Activated naive CD4-positive, alpha-beta T cell (primary cell): ENCODE measurements at places on chromosomes 12 and 14.

GRCh38 chr12:127928615-127929571 is 338.1 kb upstream of the TMEM132C start:
- no peak for DNase-seq

DNA sequence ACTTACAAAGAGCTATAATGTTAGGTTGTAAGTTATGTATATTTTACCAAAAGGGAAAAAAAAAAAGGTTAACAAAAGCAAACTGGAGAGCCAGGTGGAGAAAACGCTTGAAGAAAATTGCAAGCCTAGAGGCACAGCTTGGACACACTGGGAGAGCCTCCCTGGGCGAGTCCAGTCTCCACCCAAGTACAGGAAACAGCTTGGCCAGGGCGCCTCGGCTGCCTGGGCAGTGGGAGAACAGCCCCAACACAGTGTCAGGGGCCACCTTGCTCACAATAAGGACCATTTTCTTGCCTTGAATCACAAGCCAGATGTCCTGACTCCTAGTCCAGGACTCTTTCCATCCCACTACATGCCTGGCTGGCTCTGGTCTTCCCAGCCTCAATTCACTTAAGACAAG is 33.3 kb downstream of the TTC7B start:
- no peak for DNase-seq

- no peak for DNase-seq
Measured at GRCh38 chr14:26204366-26204727, 393.5 kb downstream of the NOVA1 start.

DNA sequence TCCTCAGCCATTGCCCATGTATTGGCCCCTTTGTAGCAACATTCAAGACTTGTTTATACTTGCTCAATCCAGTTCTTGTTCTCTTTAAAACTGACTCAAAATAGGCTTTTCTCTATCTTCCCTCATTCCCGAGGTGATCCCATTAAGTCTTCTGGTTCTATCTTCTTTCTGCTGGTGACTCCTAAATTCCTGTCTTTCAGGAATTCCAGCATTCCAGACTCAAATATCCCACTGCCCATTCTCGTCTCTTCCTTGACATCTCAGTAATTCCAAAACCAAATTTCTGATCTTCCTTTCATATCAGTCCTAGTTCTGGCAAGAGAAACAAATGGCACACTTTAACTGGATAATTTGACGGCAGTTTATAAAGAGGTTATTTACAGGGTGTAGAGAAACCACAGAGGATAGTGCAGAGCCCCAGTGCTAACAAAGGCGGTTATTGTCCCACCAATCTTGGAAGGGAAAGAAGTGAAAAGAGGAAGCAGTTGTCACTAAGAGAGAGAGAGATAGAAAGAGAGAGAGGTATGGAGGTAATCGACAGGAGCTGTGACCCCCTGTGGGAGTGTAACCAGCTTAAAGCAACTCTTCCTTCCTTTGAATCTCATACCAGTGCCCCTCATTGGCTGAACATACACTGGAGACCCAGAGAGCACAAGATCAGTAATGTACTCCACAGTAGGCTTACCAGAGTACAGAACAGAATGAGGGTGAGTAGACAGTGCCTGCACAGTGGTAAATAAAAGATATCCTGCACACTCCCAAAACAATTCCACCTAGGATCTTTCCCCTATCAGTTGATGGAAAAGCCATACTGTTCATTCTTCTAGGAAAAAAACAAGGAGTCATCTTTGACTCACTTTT is 177.6 kb upstream of the LMNTD1 start:
- DNase-seq = no peak

GRCh38 chr14:84809158-84809557 is 720.8 kb upstream of the FLRT2 start:
- no peak for DNase-seq

- DNase-seq = no peak
Measured at GRCh38 chr14:24673534-24674203, 39.7 kb upstream of the GZMB start.

DNA sequence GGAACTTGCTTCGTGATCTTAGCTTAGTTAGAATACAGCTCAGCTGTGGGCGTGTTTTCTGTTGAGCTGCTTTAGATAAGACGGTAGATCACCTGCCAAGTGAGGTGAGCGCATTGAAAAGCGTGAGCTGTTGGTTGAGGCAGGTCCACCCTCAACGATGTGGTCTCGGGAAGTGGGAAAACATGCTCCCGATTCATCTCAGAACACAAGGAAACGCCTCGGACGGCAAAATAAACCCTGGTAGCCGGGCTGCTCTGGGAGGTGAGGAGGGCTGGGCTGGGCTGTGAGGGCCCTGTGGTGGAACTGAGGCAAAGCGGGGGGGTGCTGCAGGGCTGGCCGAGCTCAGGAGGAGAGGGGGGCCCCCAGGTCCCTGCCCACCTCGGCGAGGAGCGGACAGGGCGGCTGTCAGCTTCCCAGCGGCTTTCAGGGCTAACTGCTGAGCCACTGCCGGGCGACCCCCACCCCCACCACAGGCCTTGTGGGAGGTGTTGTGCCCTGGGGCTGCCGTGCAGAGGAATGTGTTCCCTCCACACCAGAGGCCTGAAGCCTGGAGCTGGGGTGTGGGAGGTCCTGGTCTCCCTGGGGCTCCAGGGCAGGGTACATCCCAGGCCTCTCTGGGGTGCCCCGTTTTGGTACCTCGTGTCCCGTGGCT is 30.7 kb downstream of the NOC4L start:
- no peak for DNase-seq

DNA sequence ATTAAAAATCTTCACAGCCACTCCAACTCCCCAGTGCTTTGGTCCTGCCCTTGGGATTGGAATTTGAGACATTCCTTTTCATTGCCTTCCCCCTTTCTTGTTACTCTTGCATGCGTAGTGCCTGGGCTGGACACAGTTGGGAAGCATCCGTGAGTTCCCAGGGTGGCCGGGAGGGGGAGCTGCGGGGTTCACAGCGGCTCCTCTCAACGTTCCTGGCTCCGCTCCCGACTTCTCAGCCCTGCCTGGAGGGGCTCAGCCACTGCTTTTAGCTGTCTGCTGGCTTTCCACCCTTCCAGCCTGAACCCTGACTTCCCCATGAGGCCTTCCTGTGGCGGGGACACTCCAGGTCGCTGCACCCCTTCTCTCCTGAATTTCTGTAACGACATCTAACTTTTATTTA is 3.2 kb downstream of the TEX52 start:
- DNase-seq = peak; percentile 5

DNA sequence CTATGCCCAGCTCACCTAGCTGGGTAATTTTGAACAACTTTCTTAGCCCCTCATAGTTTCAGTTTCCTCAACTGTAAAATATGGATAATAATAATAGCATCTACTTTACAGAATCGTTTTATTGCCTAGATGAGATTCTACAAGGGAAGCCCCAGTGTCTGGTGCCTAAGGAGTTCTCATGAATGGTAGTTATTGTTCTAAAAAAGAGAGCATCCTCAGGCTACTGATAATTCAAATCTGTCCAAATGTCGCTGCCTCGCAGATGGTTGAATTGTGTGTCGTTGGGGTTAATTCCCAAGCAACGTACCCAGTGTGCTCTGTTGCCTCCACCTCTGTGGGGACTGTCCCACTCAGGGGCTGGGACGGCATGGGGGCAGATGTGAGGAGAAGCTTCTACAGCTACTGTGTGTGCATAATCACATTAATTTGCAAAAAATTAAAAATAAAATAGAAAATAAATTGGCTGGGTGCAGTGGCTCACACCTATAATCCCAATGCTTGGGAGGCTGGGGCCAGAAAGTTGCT is 71.6 kb upstream of the CEP83 start:
- no peak for DNase-seq

DNA sequence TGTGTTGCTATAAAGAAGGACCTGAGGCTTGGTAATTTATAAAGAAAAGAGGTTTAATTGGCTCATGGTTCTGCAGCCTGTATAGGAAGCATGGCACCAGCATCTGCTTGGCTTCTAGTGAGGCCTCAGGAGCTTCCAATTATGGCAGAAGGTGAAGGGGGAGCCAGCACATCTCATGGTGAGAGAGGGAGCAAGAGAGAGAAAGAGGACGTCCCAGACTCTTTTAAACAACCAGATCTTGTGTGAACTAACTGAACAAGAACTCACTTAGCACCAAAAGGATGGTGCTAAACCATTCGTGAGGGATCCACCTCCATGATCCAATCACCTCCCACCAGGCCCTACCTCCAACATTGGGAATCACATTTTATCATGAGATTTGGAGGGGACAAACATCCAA is 6.1 kb upstream of the SNAPC1 start:
- DNase-seq = no peak

DNA sequence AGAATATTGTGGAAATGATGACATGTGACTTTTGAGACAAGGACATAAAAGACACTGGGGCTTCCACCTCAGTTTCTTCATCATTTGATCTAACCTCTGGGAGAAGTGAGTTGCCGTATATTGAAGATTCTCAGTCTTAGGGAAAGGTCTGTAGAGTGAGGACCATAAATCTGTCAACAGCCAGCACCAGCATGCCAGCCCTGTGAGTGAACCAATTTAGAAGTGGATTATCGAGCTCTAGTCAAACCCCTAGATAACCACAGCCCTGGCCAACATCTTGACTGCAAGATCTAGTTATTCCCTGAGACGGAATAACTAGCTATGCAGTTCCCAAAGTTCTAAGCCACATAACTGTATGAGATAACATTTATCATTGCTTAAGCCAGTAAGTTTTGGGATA is 108.8 kb upstream of the PTPRR start:
- no peak for DNase-seq

GRCh38 chr12:59559696-59560095 is 36.1 kb upstream of the SLC16A7 start:
- no peak for DNase-seq

DNA sequence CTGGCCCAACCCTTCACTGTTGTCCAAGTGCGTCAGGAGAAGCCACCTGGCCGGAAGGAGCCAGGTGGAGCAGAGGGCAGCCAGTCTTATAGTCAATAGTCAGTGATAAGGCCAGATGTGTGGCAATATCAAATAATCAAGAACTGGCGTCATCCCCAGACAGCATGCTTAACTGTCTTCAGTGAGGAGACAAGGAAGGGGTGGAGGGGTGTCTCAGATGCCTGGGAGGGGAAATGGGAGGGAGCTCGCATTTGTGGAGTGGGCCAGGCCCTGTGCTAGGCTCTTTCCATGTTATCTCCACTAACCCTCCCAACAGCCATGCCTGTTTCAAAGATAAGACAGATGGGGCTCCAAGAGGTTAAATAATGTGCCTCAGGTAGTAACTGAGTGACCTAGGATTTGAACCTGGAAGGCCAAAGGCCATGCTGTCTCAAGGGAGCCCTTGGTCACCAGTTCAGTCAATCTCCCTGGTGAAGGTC is 48.9 kb upstream of the FOS start:
- DNase-seq = no peak

GRCh38 chr12:104494137-104494792 is 37.5 kb downstream of the CHST11 start:
- DNase-seq = peak; percentile 18

DNA sequence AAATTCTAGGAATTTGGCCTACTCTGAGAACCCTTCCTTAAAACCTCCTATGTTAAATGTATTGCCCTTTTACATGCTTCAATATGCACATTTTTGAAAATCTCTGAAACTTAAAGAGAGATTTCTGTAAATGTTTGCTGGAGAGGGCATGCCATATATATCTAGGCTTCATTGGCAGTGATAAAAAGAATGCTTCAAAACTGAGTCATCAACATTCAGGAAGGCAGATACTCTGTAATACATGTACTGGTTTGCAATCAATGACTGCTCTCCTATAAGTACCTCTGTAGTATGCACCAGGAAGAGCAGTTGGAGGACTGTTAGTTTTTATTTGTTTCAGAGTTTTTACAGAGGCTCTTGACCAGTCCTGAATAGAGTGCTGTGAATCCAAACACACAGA is 739.9 kb downstream of the SLC16A7 start:
- no peak for DNase-seq

DNA sequence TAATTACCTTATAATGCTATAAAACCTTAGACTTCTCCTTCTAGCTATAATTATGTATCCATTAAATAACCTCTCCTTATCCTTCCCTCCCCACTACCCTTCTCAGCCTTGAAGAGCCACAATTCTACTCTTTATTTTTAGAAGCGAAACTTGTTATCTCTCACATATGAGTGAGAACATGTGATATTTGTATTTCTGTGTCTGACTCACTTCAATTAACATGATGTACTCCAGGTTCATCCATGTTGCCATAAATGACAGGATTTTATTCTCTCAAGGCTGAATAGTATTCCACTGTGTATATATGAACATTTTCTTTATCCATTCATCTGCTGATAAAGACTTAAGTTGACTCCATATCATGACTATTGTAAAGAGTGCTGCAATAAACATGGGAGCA is 485.6 kb downstream of the FLRT2 start:
- no peak for DNase-seq

- no peak for DNase-seq
Measured at GRCh38 chr14:72716476-72716875, 177.4 kb downstream of the DPF3 start.

GRCh38 chr12:68984796-68985573 is 52.0 kb upstream of the CPM start:
- no peak for DNase-seq

GRCh38 chr12:126021675-126022074 is 956.4 kb downstream of the AACS start:
- no peak for DNase-seq

DNA sequence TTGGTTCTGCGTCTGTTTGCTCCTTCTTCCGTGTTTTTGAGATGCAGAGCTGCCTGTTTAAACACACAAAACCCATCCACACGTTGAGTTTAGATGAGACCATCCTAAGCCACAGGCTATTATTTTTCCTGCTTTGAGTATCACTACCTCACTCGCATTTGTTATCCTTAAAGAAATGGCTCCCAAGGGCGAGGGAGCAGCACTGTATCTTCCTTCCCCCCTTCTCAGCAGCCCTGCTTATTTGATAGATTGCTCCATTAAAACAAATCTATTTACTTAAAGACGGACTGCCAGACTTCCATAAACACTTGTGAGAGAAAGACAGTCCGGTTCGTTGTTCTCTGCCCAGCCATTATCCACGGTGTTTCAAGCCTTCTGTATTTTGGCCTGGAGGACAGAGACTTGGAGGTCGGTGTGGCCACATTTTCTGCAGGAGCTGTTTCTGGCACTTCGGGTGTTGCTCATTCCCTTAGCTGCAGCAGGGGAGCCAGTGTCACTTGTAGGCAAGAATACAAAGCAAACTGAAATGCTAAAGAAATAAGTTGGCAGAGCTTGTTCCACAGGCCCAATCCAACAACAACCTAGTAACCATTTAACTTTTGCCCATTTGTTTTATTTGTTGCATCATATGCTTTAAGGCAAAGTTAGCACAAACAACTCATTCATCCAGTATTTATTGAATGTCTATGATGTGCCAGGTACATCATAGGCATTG is 275.4 kb downstream of the TTC6 start:
- no peak for DNase-seq

GRCh38 chr14:76958980-76959710 is 69.4 kb downstream of the IRF2BPL start:
- DNase-seq = no peak

GRCh38 chr14:90809530-90810312 is 6.5 kb downstream of the TTC7B start:
- DNase-seq = no peak

- peak; percentile 7 for DNase-seq
Measured at GRCh38 chr12:127280393-127281275, 986.3 kb upstream of the TMEM132C start.
